GM12891 (cell line): ENCODE measurements at places on chromosomes 7 and 10.

GRCh38 chr7:20466543-20467021 lies 135.9 kb downstream of the ITGB8 start:
- no peak for DNase-seq

GRCh38 chr7:50812841-50813475 lies 30.3 kb upstream of the GRB10 start:
- DNase-seq: no peak

DNA sequence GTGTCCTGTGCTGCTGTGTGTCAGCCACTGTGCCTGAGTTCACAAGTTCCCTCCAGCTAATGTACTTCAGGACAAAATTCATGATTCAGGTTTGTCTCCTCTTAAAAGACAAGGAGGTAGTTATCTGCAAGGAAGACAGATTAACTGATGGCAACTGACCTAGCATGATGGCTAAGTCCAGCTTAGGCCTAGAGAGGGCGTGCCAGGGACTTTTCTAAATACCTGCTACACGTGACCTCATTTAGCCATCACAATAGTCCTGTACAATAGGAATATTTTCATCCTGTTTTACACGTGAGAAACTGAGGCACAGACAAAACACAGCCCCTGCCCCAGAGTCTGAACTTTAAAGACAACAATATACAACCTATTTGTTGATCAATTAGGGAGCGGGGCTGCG lies 275.7 kb downstream of the XPNPEP1 start:
- no peak for DNase-seq

DNA sequence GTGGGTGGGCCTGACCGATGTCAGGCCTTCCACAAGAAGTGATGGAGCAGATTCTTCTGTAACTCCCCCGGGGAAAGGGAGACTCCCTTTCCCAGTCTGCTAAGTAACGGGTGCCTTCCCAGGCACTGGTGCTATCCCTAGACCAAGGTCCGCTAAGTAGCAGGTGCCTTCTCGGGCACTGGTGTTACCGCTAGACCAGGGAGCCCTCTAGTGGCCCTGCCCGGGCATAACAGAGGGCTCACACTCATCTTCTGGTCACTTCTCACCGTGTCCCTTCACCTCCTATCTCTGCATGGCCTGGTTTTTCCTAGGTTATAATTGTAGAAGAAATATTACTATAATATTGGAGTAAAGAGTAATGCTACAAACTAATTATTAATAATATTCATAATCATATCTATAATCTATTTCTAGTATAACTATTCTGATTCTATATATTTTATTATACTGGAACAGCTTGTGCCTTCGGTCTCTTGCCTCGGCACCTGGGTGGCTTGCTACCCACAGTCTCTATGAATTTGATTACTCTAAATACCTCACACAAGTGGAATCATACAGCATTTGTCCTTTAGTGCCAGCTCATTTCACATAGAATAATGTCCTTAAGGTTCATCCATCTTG lies 1378.7 kb downstream of the XPNPEP1 start:
- DNase-seq: no peak

- no peak for DNase-seq
Observed at GRCh38 chr7:66110856-66111255, 3.8 kb upstream of the CRCP start.

GRCh38 chr10:107546284-107546683 lies 381.8 kb upstream of the SORCS1 start:
- DNase-seq: no peak

DNA sequence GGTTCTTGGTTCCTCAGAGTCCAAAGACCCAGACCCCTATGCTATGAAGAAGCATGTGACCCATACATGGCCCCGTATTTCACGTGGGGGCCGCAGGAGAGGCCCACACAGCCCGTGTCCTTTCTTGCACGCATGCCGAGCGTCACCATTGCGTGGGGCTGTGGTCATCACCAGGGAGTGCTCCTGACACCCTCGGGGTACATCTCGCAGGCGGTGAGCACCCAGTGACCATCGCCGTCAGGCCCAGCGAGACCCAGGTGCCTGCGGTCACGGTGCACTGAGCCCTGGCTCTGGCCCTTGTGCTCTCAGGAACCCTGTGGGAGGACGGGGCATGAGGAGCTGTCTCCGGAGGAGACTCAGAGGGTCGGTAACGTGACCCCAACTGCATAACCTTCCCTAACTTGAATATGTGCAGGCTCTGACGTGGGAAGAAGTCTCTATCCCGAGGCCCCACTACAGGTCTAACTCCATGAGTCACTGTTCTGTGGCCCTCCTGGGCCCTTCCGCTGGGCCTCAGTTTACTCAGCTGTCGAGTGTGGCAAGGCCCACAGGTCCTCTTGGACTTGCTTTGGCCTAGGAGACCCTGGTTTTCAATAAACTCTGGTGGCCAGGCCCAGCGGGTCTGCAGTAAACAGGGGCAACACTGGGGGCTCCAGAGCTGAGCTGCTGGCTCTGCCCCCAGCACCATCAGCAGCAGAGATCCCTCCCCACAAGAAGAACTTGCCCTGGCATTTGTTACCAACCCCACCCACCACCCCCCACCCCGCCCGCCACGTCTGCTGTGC lies 503.9 kb downstream of the PTPRN2 start:
- no peak for DNase-seq

GRCh38 chr10:44253769-44254462 lies 131.0 kb downstream of the CXCL12 start:
- DNase-seq: no peak

DNA sequence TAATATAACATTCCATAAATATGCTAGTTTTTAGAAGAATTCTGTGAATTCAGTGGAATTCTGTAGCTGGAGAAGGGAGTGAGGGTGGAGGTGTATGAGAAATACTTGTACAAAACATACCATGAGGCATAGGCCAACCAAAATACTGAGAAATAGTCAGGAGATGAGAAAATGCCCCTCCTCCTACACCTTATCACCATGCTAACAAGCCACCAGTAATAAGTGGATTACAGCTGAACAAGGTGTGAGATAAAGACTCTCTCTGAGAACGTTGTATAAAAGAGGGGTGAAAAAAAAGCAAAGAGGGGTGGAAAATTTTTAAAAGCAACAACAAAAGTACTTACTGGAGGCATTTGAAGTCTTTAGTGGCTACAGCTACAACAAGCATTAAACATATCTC lies 90.4 kb upstream of the IGFBP3 start:
- DNase-seq: no peak

- no peak for DNase-seq
Observed at GRCh38 chr10:74051736-74052342, 53.9 kb downstream of the VCL start.

DNA sequence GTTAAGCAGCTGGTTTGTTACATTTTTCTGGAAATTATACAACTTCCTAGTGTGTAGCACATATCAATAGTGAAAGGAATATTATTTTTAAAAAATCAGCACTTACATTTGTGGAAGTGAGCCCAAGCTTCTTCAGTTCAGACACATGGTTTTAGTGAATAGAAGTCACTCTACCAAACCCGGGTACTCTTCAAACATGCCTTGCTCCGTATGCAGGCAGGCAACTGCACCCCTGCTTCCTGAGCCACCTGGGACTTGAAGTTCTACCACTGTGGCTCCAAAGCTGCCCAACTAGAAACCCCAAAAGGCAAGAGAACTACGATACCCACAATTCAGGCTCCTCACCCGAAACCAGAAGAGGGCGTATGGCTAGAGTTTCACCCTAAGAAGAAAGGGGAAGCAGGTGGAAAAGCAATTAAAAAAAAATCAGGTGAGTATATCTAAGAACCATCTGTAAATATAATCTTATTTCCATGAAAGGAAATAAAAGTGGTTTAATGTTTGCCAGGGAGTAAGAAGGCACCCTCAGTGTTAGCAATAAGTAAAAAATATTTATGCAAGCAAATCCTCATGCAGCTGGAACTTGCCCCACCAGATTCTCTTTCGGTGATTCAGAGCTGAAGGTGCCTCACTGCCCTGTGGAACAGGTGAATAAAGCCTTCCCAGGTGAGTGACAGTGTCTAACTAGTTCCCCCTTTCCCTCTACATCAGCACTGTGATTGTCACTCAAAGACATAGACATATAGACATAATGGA lies at the start of gene MACC1:
MACC1 (minus strand) TSS at position 192 of the 756 bp plus-strand sequence. CDS start 55,522 bp downstream, outside the sequence.
- DNase-seq: no peak

GRCh38 chr10:124739119-124739921 lies 4.9 kb downstream of the FAM53B start:
- DNase-seq: no peak

- no peak for DNase-seq
Observed at GRCh38 chr10:71761541-71762113, 11.7 kb downstream of the VSIR start.

DNA sequence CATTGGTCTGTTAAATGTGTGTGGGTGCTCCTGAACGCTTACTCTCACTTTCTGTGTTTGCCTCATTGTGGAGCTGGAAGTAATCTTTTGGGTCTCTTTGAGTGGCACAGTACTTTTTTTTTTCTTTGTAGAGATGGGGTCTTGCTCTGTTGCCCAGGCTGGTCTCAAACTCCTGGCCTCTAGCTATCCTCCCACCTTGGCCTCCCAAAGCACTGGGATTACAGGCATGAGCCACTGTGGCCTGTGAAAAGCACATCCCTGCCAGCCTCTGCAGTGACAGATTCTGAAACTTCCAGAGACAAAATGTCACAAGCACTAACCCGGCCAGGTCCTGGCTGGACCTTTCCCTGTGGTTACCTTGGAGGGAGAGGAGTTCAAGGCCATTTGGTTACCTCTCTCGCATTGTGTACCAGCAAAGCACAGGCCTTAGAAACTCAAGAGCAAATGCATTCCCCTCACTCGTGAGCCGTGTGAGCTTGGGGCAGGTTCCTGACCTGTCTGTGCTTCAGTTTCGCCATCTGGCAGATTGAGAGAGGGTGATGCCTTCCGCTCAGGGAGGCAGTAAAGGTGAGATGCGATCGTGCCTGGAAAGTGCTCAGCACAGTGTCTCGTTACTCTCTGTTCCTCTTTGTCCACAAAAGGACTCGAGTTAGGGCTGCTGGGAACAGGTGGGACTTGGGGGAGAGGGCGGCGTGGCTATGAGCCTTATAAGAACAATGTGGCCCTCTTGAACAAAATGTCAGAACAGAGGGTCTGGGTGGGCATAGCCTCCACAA lies 72.6 kb upstream of the SEPHS1 start:
- DNase-seq: no peak

DNA sequence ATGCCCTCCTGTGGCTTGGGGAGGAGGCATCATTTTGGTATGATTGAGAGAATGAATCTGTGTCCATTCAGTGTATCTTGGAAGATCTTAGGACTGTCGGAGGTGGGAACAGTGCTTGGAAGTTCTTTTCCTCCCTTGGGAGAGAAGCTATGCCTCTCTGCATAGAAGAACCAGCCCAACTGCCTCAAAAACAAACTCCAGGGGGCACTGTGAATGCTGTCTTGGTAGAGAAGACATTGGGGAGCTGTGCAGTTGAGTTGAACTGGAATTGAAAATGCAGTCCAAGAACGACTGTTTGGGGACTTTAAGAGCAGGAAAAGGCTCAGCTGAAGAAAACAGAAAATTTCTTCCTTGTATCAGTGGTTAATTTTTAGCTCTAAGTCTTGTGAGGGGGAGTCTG lies 4.9 kb upstream of the GJD4 start:
- no peak for DNase-seq

GRCh38 chr10:59654007-59654406 lies 55.6 kb downstream of the SLC16A9 start:
- no peak for DNase-seq

GRCh38 chr7:17526621-17527020 lies 228.2 kb downstream of the AHR start:
- DNase-seq: no peak

- DNase-seq: no peak
Observed at GRCh38 chr7:55425141-55425752, 60.1 kb downstream of the LANCL2 start.

GRCh38 chr10:124476043-124476725 lies 14.6 kb downstream of the LHPP start:
- no peak for DNase-seq
